NCI-H2171 treated with DMSO at 0.1 percent for 48 hours (cell line): ENCODE measurements at places on chromosomes 12 and 14.

DNA sequence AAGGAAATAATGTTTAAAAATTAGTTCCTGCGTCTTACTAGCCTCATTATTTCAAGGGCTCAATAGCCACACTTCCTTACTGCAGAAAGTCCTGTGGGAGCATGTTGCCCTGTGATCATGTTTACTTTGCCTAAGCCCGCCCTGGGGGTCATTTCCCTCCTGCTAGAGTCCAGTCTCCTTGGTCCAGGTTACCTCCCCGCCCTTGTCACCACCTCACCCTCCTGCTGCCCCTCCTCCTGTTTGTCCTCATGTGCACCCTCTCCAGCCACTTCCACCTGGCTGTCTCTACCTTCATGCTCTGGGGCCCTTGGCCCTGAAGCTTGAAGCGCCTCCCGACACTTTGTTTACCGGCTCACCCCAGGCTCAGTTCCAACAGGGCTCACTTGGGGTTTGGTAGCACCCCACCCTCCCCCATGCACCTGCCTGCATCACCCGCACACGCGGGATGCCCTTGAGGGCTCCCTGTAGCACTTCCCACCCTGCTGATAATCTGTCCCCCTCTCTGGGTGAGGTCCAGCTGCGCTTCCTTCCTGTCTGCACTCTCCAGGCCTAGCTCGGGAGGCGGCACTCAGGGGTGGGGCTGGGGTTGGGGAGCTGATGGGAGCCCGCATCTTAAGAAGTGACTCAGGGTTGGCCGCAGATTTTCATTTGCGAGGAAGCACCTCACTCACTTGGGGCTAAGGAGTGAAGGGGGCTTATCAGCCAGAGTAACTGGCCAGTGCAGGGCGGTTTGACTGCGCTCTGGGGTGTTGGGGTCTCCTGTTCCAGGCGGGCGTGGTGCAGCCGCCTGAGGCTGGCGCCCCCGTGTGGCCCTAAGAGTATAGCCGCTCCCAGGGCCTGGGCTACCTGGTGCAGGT lies 40.1 kb downstream of the SMIM41 start:
- DNase-seq: peak; percentile 89

GRCh38 chr12:92890601-92891106 lies 38.4 kb downstream of the EEA1 start:
- DNase-seq: no peak

DNA sequence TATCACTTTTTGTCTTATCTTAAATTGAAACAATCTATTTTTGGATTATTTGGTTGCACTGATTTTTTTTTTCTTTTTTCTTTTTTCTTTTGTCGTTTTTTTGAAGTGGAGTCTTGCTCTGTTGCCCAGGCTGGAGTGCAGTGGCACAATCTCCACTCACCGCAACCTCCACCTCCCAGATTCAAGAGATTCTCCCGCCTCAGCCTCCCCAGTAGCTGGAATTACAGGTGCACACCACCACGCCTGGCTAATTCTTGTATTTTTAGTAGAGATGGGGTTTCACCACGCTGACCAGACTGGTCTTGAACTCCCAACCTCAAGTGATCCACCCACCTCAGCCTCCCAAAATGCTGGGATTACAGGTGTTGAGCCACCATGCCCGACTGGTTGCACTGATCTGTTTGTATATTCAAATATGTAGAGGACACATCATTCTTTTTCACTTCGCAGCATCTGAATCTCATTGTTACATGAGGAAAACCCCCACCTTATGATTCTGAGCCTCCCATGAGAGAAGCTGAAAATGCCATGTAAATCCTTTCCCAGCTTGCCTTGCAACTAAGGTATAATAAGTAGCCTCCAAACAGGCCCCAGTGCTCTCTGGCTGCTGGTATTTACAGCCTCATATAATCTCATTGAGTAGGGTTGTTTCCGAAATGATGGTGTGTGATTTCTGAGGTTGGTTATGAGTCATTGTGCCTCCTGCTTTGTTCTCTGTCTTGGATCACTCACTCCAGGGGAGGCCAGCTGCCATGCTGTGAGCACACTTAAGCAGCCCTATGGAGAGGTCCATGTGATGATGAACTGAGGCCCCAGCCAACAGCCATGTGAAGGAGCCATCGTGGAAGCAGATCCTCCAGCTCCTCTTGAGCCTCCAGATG lies 5.2 kb upstream of the HSP90B1 start:
- DNase-seq: peak; percentile 10

- no peak for DNase-seq
Observed at GRCh38 chr12:68479896-68480291, 130.8 kb upstream of the RAP1B start.

- DNase-seq: no peak
Observed at GRCh38 chr14:67734675-67735074, 33.0 kb downstream of the RDH12 start.

DNA sequence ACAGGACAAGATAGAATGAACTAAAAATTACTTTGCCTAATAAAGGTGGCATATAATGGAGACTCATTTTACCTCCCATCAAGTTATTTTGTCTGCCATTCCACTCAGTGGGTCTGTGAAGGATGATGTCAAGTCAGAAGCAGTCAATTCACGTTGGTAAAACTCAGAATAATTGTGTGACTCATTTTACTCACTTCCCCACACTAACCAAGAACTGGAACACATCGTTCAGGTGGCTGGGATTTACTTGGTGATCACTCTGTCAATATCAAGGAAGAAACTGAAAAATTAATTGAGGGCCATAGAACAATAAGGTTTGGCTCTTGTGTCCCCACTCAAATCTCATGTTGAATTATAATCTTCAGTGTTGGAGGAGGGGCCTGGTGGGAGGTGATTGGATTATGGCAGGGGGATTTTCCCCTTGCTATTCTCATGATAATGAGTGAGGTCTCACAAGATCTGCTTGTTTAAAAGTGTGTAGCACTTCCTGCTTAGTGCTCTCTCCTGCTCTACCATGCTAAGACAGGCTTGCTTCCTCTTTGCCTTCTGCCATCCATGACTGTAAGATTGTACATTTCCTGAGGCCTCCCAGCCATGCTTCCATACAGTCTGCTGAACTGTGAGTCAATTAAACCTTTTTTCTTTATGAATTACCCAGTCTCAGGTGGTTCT lies 35.7 kb upstream of the GTF2A1 start:
- DNase-seq: no peak

DNA sequence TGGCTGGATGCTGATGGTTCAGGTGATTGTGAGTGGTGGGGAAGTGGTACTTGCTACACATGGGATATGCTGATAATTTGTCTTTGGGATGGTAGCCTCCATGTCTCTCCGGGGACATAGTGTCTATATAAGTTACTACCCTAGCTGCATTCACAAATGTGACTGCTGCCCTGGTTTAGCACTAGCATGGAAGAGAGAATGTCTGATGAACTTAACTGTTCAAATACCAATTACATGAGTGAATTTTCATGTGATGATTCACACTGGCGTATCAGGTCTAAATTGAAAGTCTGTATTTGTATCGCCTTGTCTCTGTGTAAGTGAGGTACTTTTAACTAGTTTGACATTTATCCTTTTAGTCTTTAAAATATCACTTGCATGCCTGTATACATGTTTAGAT lies 34.4 kb downstream of the ATF7IP start:
- DNase-seq: no peak

DNA sequence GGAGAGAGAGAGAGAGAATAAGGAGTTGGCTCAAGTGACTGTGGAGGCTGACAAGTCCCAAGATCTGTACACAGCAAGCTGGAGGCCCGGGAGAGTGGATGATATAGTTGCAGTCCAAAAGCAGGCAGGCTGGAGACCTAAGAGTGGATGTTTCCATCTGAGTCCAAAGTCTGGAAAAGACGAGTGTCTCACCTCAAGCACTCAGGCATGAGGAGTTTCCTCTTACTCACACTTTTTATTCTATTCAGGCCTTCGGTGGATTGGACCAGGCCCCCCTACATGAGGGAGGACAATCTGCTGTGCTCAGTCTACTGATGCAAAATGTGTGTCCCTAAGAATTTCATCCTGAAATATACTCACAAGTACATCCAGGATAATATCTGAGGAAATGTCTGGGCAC lies 484.6 kb downstream of the VRK1 start:
- no peak for DNase-seq

GRCh38 chr14:29451941-29452340 lies 475.7 kb downstream of the PRKD1 start:
- DNase-seq: no peak

GRCh38 chr12:105227879-105228278 lies 8.1 kb downstream of the APPL2 start:
- no peak for DNase-seq

GRCh38 chr14:65916055-65916454 lies 503.5 kb downstream of the FUT8 start:
- no peak for DNase-seq

GRCh38 chr12:106063826-106064720 lies 74.7 kb downstream of the NUAK1 start:
- no peak for DNase-seq

- DNase-seq: no peak
Observed at GRCh38 chr14:82657186-82657675, 1123.6 kb upstream of the SEL1L start.

DNA sequence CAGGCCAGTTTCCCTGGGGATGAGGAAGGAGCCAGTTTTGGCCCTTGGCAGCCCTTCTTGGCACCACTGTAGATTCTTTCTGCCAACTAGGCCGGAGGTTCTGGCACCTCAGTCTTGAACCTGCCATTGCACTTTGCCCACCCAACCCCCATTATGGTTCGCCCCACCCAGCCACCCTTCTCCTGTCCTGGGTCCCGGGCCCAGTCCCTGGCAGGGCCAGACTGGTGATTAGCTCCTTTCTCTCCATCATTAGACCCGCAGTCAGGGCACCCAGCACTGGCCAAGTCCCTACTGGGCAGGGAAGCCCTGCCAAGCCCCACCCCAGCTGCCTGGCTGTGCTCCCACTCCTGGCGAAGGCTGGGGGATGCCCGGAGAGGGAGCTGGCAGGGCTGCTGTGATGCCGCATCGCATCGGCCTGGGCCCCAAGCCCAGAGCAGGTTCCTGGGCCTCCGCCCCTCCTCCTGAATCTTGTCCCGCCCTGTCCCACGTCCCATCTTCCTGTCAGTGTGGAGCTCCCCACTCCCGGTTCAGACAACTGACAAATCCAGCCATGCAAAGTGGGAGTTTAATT lies 9.8 kb downstream of the FAM222A start:
- DNase-seq: peak; percentile 97

DNA sequence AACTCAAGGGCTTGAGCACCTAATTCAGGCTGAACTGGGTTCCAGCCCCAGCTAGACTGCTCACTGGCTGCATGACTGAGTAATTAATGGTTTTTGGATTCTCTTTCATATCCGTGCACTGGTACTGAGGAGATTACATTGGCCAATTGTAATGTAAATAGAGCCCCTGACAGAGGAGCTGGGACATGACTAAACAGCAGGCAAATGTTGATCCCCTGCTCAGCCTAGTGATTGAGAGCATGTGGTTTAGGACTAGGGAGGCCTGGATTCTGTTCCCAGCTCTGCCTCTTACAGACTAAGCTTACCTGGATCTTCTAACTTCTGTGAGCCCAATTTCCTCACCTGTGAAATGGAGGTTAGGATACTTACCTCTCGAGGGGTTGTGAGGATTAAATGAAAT lies 204.3 kb downstream of the ESR2 start:
- peak; percentile 27 for DNase-seq

DNA sequence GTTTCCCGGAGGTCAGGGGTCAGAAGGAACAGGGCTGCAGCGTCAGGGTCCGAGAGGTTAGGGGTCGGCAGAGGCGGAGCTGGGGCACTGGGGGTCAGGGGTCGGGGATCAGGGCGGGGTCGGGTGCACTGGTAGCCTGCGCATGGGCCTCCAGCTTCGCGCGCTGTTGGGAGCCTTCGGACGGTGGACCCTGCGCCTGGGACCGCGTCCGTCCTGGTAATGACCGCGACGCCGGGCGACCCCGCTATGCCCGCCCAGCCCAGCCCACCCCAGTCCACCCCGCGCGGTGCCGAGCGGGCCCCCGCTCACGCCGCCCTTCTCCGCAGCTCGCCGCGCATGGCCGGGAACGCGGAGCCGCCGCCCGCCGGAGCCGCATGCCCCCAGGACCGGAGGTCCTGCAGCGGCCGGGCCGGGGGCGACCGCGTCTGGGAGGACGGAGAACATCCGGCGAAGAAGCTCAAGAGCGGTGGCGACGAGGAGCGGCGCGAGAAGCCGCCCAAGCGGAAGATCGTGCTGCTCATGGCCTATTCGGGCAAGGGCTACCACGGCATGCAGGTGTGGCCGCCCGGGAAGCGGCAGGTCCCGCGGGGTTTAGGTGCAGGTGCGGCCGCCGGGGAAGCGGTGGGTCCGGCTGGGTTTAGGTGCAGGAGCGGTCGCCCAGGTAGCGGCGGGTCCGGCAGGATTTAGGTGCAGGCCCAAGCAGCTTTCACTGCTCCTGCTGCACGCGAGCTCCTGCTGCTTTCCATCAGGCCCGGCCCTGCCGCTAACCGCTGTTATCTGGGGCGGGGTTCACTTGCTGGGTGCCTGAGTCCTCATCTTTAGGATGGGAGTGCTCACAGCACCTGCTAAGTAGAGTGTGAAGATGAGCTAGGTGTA lies 743 bp downstream of the PUS1 start:
- DNase-seq: peak; percentile 14

DNA sequence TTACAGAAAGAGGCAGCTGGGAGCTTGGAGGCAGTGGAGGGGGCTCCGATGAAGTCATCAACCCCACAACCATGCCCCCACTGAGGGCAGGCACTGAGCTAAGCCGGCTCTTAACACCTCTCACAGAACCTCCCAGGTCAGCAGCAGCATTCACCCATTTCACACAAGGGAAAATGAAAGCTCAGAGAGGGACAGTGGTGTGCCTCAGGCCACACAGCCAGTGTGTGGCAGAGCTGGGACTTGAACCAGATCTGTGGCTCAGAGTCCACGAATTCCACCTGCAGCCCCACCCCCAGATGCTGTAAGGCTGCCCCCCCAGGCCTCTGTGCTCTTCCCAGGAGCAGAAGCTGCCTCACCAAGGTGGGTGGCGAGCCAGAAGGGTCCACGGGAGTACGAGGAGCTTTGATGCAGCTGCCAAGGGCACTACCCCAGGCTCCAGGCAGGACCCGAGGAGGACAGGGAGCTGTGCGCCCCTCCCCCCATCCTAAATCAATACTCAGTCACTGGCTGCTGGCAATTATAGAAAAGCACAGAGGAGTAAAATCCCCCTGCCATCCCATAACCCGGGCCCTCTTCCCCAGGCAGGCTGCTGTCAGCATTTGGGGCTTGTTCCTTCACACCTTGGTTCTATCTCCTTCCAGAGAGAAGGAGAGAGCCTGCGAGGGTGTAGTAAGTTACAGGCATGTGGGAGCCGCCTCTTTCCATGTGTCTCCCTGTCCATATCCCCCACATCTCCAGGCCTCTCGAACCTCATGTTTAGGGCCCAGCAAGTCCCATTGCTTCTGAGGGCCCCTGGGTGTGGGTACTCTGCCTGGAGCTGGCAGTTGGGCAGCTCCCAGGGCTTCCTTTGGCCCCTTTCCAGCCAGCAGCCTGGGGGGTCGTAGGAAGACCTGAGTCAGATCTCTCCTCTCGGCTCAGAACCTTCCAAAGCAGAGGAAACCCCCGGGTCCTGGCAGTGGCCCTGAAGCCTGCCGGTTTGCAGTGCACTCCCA lies 47.6 kb downstream of the FAM222A start:
- DNase-seq: no peak

GRCh38 chr12:44076871-44077270 lies 241.0 kb downstream of the TMEM117 start:
- no peak for DNase-seq
